Pancreas (tissue), 10 donors: ENCODE measurements at places on chromosomes 11 and 22.

DNA sequence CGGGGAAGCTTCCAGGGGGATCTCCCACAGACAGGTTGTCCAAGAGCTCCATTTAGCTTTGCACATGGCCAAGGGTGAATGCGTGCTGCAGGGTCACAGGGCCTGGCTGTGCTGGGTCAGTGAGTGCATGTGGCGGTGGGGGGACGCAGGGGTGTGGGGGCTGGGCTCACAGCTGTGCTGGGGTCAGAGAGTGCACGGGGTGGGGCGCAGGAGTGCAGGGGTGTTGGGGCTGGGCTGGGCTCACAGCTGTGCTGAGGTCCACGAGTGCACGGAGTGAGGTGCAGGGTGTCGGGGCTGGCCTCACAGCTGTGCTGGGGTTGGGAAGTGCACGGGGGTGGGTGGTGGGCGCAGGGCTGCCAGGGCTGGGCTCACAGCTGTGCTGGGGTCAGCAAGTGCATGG, 557.7 kb downstream of the BRD1 start:
- no peak for DNase-seq

DNA sequence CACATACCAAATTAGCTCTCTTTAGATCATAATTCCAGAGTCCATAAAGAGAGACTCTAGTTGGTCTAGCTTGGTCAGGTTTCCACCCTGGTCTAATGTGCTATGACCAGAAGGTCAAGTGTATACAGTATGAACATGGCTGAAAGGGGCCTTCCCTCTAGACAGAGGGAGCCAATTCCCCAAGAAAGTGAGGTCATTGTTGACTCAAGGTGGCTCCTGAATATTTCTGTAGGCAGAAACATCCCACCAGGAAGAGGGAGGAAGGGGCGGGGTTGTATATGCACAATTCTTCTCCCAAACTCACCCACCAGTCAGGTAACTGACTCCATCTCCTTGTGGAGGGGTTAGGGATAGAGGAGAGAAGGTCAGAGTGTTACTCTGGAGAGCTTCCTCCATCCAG, 281.8 kb upstream of the PLET1 start:
- no peak for DNase-seq

DNA sequence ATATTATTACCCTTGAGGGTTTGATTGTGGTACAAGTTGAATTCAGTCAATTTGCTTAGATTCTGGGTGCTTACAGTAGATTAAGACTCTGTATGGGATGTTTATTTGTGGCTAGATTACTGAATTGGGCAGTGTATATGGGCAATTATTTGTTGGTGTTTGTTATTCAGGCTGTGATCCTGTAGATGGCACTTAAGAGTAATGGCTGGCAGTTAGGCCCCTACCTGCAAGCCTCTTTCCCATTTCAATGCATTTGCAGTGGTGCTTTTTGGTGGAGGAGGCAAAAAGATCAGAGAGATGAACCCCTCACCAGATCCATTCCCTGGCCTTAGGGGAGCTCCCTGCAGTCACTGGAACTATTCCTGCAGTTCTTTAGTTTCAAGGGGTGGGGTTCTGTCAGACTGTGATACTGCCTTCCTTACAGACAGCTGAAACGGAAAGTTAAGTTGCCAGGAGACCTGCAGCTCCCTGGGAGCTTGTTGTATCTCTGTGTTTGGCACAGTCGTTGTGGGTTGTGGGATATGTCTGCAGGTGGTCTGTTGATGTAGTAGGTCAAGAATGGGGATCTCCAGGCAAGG, 199.5 kb downstream of the AASDHPPT start:
- DNase-seq = no peak

DNA sequence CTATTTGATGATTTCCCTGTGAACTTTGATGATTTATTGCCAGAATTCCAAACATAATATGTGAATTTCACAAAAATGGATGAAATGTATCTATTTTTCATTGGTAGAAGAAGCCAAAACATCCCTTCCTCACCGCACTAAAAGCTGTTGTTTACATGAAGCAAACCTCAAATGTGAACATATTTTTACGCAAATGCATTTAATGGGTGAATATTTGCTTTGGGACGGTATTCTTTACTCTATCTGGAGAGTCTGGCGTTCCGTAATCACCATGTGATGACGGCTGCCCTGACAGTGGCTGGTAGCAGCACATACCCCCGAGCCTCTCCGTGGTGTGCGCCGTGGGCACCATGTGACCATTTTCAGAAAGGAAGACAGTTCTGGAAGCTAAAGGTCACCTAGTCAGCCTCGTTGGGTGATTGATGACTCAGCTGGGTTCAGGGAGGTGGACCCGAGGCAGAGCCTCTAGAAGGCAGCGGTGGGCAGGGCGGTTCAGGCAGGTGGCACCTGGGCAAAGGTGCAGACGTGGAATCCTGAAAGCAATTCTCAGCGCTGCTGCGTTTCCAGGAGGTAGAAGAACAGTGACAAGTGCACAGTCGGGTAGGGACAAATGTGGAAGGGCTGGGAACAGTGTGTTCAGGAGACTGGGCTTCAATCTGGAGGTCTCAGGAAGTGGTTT, 45.3 kb downstream of the PPARA start:
- DNase-seq = no peak

DNA sequence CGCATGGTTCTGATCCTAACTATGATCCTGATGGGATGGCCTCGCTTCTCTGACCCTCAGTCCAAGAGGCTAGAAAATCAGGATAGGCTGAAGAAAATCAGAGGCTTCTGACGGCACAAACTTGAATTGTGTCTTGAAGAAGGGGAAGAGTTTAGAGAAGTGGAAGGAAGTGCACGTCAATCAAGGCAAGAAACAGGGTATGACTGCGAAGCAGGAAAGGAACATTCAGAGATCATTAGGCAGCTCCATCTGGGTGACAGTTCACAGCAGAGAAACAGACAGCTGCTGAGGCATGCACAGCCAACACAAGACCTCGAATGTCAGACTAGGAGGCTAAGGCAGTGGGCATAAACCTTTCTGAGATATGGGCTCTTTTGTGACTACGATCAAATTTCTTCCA, 29.3 kb downstream of the CLPB start:
- no peak for DNase-seq

DNA sequence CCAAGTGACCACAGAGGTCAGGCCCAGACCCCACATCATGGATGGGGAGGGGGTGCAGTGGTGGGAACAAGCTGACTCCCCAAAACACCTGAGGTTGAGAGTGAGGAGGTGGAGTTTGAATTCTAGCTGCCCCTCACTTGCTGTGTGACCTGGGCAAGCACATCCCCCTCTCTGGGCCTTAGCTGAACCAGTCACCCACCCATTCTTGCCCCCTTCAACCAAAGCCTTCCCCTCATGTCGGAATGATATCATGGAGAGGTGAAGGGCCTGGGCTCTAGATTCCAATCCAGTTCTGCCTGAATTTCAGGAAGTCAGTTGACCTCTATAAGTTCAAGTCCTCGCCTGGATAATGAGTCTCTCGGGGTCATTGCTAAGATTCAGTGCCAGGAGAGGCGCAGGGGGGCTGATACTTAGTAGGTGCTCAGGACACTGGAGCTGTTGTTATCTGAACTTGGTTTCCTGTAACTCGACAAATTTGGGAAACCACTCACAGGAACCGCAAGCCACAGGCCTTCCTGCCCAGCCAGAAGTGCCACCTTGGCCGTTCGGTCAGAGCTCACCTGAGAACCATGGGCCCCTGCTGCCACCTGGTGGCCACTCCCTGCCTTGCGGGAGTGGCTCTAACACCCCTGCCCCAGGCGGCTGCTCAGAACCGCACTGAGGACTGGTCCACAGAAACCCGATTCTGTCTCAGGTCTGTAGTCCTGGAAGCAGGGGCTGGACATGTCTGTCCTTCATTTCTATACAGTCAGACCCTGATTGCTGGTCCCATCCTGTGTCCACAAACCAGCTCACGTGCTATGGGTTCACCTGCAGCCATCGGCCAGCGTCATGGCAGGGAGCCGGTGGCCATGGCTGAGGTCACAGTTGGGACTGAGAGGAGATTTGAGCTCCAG, 6.9 kb downstream of the CDC42EP1 start:
- DNase-seq = peak; percentile 92

GRCh38 chr11:116702772-116703385, 69.9 kb downstream of the BUD13 start:
- peak; percentile 14 for DNase-seq

- no peak for DNase-seq
These were observed 22.8 kb downstream of the GRAP2 start for GRCh38 chr22:39923696-39924095.

DNA sequence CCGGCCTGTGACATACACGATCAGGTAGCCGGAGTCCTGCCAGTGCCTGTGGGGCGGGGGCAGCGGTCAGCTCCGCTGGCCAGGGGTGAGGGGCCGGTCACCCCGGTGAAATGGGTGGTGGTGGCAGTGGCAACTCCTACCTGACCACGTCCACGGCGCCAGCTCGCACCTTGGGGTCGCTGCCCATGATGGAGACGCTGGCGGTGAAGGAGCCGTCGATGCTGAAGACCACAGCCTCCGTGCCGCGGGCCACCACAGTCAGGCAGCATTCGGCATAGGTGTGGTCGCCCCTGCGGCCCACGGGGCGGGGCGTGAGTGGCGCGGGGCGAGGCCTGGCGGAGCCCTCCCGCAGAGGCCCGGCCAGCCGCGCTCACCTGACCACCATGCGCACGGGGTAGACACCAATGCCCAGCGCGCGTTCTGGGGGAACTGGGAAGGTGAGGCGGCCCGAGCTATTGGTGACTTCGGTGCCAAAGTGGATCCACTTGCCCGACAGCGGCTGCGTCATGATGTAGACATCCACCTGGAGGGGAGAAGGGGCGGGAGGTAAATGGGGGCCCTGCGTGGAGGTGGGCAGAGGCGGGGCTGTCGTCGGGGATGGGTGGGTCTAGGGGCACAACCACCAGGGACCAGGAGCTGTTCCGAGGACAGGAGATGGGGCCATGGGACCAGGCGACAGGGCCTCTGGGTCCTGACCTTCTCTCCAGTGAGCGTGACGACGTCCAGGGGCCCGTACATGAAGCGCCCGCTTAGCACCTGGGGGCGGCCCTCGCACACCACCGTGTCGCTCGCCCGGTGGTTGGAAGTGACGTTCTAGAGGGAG, 10.9 kb downstream of the AIP start:
- DNase-seq = no peak

DNA sequence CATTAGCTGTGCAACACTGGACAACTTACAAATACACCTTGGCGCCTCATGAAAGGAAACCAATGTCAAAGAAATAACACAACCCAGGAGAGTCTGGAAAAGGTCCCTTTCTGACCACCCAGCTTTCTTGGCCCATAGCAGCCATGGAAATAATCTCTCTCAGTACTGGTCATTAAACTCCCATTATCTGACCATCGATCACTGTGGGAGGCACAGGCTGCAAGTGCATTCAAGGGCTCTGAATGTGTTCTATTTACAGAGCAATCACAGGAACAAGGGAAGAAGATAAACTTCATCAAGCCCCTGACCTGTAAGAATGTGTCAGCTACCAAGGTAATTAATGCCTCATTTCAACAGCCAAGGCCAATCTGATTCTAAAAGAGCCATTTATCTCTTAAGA, 40.1 kb downstream of the CTSC start:
- DNase-seq = no peak

DNA sequence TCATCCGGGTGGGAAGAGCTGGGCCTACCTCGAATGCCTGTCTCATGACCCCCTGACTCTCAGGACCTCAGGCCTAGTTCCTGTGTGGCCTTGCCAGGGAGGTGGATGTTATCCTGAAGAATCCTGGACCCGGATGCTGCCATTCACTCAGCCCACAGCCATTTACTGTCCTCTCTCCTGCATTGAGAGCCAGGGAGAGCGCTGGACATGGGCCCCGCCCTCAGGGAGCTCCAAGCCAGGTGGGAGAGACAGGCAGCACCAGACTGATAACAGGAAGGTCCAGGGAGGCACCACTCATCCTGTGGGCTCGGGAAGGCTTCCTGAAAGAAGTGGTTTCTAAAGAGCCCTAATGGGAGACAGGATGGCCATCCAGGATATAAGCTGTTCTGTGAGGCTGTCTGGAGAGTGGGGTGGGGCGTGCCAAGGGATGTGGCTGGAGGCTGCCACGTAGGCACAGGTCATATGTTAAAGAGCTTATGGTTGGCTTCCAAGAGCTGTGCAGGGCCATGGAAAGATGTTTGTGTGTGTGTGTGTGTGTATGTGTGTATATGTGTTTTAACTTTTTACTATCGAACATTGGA, 8.6 kb downstream of the SERPINH1 start:
- DNase-seq = no peak

GRCh38 chr11:27718346-27718862, 18.1 kb upstream of the BDNF start:
- no peak for DNase-seq

DNA sequence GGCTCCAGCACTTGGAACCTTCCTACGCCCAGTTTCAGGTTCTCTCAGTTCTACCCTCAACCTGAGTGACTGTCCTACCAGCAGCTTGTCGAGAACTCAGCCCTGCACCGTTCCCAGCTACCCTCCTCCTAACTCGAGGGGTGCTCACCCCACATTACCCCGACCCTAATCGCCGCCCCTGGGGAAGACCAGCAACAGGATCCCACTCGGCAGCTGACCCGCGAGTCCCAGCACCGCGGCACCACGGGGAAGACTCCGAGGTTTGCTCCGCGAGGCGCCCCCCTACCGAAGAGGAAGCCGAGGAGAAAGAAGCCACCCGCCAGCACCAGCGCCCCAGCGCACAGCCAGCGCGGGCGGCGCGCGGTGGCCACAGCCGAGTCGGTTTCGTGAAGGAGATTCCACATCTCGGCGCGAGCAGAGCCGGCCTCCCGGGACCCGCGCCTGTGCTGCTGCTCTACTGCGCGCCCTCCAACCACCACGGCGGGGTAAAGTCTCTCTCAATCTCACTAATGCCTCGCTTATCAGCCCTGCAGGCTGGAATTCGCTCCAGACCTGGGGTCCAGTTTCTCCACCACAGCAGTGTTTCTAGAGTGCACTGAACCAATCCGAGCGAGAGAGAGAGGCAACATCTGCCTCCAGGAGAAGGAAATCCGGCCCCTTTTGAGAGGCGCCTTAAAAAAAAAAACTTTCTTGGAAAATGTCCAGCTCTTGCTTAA, at the start of gene FOLH1:
Gene FOLH1 (minus strand): TSS at position 597 of the 716 bp plus-strand sequence. CDS start 193 bp downstream, at position 404.
- no peak for DNase-seq

DNA sequence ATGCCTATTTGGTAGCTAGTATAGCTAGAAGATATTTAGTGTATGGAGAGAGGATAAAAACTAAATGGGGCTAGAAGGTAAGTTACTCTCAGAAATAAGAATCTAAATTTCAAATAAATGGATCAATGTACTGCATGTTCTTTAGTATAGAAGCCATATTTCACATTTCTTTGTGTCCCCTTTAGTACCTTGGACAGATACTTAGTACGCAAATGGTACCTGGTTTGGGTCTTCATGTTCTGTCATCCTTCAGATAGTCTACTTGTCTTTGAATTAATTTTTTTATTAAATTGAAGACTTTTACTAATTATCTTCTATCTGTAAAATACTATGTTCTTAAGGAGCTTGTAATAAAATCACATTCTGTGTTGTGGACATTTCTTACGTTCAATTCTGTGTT, 26.3 kb upstream of the RBMXL2 start:
- no peak for DNase-seq

GRCh38 chr11:43071338-43071737, 240.5 kb upstream of the API5 start:
- DNase-seq = no peak

- DNase-seq = no peak
These were observed 131.7 kb downstream of the VPREB1 start for GRCh38 chr22:22376352-22376706.
